Epithelial cell of prostate (primary cell): ENCODE measurements at places on chromosomes 7 and 10.

DNA sequence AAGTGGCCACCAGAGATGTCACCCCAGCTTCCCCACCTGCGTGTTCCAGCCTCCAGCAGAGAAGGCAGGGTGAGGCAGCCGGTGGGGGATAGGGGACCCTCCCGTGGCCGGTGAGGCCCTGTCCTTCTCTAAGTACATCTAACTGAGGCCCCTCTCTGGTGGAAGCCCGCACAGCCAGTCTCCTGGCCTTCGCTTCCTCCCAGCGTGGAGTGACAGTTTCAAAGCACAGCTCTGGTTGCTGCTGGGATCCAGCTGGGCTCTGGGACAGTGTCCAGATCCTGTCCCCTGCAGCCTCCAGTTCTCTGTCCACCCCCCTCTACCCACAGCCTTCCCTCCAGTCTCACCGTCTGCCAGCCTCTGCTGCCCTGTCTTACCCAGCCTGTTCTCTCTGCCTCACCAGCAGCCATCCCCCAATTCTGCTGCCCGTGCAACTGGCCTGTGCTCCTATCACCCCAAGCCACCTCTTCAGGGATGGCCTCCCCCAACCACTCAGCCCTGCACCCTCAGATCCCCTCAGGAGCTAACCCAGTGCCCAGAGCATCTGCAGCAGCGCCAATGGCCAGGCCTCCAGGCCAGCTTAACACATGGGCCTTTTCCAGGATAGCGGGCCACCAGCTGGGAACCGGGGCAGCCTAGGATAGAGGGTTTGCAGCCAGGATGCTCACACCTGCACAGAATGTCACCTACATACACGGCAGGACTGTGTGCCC lies 16.3 kb upstream of the SH2B2 start:
- DNase-seq: no peak

GRCh38 chr7:20227291-20227795 lies 10.2 kb upstream of the MACC1 start:
- no peak for DNase-seq

DNA sequence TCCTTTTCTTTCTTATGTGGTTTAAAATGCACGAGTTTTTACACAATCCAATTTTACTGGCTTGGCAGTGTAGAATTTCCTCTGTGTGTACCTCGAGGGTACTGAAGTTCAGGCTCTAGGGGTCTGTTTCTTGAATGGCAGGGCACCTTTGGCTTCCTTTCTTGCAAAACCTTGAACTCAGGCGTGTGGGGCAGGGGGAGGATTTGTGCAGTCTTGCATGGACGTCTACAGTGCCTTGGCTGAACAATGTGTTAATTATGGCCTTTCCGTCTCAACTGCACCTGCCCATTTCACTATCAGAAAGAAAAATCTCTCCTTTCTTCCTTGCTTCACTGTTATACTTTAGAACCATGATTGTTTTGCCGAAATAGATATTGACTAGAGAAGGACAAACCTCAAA lies 570.9 kb downstream of the INHBA start:
- no peak for DNase-seq

DNA sequence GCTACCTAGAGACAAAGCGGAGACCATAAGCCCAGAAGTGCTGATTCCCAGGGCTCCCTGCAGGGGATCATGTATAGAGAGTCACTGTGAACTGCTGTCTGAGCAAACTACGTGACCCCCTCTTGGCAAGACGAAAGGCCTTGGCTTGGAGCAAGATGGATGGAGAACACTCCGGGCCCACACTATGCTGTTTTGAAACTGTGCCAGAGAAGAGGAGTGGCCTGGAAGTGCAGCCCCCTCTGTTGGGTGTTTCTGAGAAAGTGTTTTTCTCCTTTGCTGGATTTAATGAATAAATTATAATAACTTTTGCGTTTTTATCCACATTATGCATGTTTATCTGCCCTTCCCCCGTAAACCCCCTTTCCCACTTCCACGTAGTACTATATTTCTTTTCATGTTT lies 639.3 kb upstream of the GALNT17 start:
- no peak for DNase-seq

DNA sequence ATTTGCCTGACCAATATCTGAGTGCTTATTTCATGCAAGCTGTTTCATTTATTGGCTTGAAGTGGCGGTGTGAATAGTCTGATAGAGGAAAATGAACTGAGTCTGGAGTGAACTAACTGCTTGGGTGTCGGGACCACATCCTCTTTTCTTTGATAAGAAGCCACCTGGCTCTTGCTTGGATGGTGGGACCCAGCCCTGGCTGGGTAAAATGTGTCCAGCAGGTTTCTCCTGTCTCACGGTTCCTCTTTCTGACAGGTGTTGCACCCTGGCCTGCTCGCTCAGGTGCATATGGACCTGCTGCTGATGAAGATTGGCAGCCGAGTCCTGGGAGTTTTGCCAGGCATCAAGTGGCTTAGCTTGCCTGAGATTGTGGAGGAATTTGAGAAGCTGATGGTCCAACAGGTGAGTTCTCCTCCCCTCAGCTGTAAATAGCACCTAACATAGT lies 1.6 kb downstream of the ADCK2 start:
- no peak for DNase-seq

DNA sequence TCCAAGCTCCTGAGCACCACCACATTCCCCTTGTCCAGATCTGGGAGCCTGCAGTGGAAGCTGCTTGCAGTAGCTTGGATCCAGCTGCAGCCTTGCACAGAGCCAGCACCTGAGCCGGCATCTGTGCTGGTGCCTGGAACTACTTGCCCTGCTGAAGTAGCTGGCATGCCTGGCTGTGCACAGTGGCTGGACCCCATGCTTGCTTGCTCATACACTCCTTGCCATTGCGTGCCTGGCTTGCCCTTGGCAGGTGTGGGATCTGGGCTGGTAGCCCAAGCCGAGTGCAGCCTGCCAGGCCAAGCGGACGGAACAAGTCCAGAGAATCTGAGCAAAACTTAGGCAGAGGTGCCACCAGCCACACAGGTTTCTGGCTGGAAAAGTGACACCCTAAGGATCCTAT lies 759.9 kb downstream of the IPMK start:
- no peak for DNase-seq

DNA sequence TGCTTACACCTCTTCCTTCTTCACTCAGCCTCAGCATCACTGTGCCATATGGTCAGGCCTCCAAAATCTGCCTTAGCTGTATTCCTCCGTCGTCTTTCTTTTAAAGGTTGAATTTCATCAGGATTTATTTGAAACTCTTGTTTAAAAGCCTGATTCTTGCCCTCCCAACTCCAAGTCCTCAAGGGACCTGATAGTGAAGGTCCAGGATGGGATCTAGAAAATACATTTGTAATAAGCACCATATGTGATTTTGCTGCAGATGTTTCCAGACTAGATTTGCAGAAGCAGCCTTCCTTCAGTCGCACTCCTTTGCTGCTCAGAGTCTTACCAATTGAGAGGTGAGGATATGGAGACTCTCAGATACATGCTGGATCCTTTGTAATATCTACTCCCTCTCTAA lies 101.0 kb upstream of the ANKRD1 start:
- no peak for DNase-seq

GRCh38 chr7:17371671-17372524 lies 73.4 kb downstream of the AHR start:
- peak; percentile 69 for DNase-seq

DNA sequence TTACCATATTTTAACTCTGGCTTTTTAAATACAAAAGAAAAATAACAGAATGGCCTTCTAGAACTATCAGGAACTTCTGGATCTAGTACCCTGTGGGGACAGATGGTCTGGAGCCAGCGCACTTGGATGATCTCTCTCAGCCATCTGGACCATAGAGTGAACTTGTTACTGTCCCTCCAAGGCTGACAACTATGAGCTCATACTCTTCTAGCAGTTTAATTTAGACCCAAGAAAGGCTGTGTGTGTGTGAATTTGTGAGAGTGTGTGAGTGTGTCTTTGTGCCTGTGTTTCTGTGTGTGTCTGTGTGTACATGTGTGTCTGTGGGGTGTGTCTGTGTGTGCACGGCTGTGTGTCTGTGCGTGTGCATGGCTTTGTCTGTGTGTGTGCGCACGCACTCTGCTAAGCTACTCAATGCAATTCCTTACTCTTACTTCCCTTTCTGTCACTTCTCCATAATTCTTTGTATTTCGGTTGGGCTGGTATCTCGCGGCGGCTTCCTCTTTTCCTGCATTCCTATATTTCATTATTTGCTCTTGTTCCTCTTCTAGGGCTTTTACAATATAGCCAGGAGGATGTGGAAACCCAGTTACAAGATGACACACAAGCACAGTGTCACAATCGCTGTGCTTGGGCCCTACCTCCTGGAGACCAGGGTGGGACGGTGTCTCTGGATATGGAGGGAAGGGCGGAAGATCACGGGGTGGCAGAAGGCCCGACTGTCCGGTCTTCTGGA lies 51.9 kb downstream of the IKZF1 start:
- DNase-seq: no peak

- DNase-seq: no peak
These were observed 299 bp upstream of the PBLD start for GRCh38 chr10:68333058-68333395.

DNA sequence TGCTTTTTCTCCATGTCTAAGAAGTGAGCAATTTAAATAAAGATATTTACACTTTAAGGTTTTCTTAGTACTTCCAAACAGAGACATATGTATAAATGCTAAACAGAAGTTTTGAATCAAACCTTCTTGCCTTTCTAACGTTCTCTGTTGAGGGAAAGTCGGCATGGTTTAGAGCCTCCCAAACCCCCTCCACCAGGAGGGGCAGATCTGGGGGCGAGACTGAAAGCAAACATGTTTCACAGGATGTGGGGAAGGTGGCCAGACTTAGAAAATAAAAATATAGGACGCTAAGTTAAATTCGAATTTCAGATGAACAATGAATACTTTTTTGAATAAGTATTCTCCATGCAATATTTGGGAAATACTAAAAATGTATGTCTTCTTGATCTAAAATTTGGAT lies 208.3 kb upstream of the SHH start:
- no peak for DNase-seq

GRCh38 chr7:57427146-57427545 lies 22.8 kb upstream of the ZNF716 start:
- no peak for DNase-seq

- DNase-seq: no peak
These were observed 41.6 kb downstream of the JAKMIP3 start for GRCh38 chr10:132107186-132107948.

DNA sequence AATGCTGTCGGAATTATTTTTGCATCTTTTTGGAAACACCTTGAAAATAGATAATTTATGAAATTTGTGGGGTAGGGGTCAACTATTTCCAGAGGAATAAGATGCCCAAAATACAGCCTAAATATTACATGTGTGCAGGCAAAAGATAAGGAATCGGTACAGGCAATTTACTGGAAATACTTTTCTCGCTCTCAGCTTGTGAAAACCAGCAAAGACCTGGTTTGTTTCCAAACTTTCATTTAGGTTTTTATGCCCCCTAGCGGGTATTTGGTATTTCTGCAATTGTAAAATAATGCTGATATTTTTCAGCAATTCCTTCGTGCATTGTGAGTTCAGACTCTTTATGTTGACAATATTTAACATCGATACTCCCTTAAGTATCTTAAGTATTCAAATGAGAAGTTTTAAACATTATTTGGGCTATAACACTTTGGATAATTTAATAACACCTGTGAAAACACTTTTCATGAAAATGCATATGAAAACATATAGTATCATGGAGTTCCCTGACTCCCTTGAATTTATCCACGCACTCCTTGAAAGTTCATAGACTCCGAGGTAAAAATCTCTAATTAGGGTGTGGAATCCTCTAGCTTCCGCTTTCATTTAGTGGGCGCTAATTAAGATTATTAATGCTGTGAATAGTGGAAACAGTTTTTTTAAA lies 132.4 kb downstream of the TSPAN12 start:
- DNase-seq: no peak

DNA sequence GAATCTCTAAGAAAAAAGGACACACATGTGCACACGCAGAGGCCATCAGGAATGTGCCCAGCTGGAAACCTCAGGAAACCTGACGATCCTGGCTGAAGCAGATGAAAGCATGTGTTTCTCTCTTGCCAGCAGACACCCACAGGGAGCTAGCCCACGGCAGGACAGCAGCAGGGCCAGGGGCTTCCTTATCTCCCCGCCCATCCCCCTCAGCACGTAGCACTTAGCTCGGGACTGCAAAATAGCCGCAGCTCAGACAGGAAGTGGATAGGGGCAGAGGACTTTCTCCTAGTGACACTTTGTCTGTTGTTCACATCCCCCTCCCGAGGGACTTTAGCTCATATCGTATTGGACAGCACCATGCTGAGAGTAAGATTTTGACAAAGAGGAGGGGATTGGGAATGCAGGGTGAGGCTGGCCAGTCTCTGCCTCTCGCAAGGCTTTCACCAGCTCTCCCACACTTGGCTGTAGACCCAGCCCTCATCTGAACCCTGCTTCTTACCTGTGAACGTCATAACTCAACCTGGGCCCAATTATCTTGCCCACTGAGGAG lies 63.8 kb downstream of the MKI67 start:
- no peak for DNase-seq

DNA sequence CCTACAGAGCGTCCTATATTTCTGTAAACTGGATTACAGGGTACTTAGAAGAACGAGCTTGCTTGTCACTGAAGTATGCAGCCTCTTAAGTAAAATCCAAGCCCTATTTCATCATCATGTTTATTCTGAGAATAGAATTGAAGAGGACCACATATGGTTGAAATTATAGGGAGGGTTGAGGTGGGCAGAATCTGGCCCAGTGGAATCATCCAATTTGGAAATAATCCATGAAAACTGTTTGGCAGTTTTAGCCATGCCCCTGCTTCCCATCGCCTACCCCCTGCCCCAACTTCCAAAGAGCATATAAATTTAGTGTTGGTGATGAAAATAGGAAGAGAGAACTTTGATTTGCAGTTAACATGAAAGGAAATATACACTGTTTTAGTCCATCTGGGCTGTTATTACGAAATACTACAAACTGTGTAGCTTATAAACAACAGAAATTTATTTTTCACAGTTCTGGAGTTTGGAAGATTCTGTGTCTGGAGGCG lies 150.4 kb downstream of the PRKG1 start:
- no peak for DNase-seq

DNA sequence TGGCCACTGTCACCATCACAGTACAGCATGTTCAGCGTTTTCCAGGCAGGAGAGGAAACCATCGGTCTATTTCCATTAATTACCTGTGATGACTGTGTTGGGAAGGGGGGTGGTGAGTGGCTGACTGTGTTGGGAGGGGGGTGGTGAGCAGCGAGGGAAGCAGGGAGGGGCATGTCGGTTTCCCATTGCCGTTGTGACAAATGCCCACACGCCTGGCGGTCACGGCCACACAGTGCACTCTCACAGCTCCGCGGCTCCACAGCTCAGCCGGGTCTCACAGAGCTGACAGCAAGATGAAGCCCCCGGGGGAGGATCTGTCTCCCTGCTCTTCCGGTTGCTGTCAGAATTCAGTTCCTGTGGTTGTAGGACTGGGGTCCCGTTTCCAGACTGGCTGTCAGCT lies 39.0 kb downstream of the AP5Z1 start:
- DNase-seq: no peak

DNA sequence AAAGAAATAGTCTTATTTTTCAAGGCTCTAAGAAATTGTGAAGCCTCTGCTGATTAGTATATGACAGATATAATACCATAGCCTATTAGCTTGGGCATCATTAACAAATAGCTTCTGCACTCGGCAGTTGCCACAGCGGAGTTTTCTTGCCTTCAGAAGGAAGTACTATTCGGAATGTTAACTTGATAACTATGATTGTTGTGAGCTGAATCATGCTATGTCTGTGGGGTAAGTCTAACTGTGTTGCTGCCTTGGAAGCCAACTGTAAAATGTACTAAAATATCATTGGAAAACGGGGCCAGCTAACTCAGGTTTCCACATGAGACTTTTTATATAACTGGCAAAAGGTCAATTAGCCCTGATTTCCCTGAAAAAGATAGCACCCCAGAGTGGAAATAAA lies 93.2 kb downstream of the TWIST1 start:
- no peak for DNase-seq
